ENCODE measurements at places on chromosomes 1 and 21. TPM values are rescaled to one million over a fixed set of nuclear protein-coding genes. Genes with fewer than 3 reads are reported as not detected.

Gene RPS27
- 4,392 TPM for total RNA-seq

Gene CDK18
- total RNA-seq = 1.7 TPM

DNA sequence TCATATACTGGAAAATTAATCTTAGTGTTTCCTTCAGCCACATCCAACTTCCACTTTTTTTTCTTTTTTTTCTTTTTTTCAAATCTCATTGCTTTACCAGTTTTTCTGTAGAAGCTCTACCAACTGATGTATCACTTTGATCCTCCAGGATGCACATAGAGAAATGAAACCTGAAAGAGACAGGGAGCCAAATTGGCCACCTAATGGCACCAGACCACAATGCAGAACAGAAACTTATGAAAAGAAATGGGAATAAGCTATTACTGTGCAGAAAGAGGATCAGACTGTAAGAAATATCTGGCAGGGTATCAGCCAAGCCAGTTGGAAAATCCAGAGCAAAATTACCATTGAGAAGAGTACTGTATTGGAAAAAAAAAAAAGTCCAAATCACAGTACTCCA, 1514.2 kb downstream of the MRPL39 start:
- H3K4me1 ChIP-seq = no peaks in the 10 kb centered on the region
- no peak overlapping the region for H3K27ac ChIP-seq
- H3K36me3 ChIP-seq = no peaks in the 10 kb centered on the region
- DNase-seq = no peak
- H3K27me3 ChIP-seq = no peaks in the 10 kb centered on the region

- no peaks in the 10 kb centered on the region for H3K4me1 ChIP-seq
- no peaks in the 10 kb centered on the region for H3K36me3 ChIP-seq
- peaks cover 11% of the 10 kb centered on the region for H3K27me3 ChIP-seq
Observed at GRCh38 chr1:28296401-28297261, 32.2 kb upstream of the MED18 start.

Measured in T-helper 17 cell (primary cell).